ENCODE measurements at places on chromosomes 7 and 10.
A peak's percentile ranks its signal among the peaks of the same experiment; 100 is the strongest.

DNA sequence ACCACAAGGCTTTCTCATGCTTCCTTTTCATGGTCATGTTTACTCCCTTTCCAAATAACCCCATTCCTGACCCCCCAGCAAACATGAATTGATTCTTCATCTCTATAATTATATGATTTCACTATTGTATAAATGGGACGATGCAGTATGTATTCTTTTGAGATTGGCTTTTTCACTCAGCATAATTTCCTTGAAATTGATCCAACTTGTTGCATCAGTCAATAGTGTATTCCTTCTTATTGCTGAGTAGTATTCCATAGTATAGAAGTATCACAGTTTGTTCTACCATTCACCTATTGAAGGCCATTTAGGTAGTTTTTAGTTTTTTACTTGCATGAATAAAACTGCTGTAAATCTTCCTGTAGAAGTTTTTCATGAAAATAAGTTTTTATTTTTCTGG lies 264.7 kb downstream of the BAMBI start:
- no peak for DNase-seq

- DNase-seq, result no peak
Observed at GRCh38 chr10:119379466-119380071, 162.9 kb downstream of the RGS10 start.

GRCh38 chr10:60951272-60951724 lies 7.3 kb upstream of the RHOBTB1 start:
- DNase-seq, result no peak

- no peak for DNase-seq
Observed at GRCh38 chr10:88913127-88913526, 33.1 kb downstream of the STAMBPL1 start.

GRCh38 chr10:103278862-103279298 lies 1.9 kb downstream of the INA start:
- DNase-seq, result peak; percentile 14

DNA sequence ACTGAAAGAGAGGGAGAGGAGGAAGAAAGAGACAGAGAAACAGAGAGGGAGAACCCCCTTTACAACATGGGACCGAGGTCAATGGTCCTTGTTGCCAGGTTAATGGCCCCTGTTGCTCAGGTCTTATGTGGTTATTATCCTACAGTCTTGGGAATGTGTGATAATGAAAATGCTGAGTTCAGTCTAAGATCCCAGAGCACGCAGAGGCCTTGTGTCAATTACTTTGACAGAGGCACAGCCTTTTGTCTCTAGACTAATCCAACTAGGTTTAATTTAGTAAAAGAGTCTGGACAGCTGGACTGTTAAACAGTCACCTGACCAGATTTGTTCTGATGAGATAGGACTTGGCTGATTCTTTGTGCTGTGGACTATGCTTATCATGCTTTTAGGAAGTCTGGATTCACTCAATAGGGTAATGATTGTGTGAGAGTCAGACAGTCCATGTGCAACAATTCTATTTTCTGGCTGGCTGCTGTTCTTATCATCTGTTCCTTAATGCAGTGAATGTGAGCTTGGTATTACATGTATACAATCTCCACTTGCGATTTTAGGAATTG lies 157.4 kb upstream of the MAGI2 start:
- no peak for DNase-seq

DNA sequence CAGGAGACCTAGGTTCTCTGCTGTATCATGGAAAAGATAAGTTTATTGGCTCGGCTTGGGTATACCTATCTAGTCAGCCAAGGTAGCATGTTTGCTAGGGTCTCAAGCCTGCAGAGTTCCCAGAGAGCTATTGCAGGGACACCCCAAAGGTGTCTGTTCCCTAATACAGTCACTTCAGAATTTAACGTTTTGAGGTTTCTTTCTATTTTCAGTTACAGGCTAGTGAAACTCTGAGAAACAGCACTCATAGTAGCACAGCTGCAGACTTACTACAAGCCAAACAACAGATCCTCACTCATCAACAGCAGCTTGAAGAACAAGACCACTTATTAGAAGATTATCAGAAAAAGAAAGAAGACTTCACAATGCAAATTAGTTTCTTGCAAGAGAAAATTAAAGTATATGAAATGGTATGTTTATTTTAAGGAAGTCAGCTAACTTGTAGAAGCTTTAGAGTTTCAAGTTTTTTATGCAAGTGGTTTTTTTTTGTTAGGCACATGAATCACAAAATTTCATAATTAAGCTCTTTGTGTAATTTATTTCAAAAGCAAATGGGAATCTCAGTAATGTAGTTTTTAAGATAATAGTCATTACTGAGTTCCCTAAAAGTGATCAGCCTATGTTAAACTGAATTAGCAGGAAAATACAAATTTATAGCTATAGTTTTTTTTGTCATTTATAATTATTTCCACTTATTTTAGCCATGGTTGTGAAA lies 54.9 kb downstream of the AKAP9 start:
- no peak for DNase-seq

DNA sequence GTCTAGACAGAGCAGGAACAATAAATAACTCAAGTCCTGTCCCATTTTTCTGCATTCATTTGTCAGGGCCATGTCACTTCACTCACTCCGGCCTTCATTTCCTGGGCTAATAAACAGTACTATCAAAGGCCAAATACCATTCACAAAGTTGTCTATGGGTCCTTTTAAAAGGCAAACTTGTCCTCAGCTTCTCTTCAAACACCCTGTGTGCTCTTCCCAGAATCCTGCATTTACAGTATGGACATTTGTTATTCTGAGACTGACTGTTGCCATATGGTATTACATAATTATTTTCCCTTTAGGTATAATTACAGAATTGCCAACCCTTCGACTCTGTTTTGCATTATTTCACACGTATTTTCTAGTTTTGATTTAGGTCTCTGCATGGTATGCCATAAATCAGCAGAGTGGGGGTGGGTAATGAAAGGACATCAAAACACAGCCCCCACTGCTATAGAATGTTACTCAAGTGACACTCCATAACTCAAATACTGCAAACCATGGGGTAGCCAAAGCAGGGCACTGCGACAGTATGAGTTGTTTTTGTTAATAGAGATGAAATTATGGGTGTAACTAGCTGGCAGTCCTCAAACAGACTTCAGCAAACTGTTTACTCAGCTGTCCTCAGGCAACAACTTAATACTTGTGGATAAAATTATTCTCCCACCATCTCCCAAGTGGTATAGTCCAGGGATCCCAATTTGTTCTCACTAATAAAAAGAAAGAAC lies 183.7 kb downstream of the TRIL start:
- no peak for DNase-seq

GRCh38 chr10:118107541-118107940 lies 60.8 kb upstream of the RAB11FIP2 start:
- no peak for DNase-seq

DNA sequence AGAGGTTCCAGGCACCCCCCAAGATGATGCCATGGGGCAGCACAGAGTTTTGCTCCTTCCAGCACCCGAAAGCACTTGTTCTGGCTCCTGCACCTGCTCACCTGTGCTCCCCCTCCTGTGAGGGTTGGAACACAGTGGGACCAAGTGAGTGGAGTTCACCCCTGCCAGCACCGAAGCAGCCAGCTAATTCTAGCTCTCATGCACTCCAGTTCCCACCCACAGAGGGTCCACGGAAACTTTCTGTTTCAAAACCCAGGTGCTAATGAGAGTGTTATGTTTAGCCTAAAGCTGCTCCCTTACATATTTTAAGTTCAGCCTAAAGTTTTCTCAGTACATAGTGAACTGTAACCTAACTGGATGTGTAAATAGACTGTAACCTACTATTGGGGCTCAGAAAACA lies 42.6 kb upstream of the SLC35G1 start:
- no peak for DNase-seq

DNA sequence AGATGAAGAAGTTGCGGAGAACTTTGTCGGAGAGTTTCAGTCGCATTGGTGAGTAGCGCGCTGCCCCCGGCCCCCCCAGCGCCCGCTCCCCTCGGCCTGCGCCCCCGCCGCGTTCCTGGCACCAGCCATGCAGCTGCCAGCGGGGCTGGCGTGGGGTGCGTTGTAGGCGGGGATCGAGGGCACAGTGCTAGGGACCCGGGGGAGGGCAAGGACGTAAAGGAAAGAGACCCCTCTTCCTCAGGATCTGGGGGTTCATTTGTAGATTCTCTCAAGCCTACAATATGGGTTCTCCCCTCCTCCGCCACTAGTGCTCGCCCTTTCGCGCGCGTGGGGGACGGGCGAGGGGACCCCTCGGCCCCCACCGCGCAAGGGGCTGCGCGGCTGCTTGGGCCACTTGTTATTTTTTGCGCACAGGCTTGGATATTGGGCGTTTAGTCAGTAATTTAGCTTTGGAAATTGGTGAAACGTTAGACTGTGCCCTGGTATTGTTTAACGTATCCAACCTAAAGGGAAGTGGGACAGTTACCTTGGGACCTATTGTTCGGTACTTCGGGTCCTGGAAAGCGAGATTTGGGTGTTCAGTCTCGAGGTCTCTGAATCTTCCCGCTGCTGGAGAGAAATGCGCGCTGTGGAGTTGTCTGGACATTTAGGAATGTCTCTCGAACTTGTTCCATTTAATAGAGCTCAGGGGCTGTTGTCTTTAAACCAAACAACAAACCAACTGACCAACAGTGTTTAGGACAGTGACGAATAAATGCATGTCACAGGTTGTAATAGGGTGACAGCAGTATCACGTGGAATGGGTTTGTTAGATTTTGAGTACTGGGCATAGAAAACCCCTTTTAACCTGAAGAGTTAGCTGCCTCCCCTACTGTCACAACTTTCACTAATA lies 796 bp downstream of the CDK14 start:
- peak; percentile 54 for DNase-seq

DNA sequence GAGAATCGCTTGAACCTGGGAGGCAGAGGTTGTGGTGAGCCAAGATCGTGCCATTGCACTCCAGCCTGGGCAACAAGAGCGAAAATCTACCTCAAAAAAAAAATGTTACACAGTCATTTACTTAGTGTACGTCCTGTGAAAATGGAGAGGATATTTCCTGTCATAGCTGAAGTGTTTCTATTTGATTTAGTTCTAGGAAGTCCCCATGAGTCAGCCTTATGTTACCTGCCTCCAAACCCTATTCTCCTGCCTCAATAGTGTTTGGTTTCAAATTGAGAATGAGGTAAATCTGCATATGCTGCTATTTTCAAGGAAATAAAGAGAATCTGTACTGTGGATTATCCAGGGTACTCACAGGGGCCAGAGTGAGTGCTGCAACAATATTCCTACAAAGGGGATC lies 1284.5 kb upstream of the AUTS2 start:
- no peak for DNase-seq

DNA sequence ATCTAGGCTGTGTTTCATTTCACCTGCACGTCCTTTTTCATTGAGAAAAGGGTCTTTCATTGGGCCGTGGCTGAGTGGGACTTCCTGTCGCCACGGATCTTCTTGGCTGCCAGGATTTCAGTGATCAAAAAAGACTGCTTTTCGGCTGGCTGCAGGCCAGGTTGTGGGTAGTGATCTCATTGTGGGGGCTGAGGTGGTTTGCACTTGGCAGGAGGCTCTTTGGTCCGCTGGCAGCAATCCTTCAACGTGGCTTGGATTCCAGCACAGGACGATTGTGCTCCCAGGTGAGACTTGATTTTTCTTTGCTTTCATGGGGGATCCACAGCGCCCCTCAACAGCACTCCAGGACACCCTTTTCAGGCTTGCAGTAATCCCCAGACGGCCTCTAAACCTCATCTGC lies 29.0 kb upstream of the ZNF273 start:
- DNase-seq, result peak; percentile 30

DNA sequence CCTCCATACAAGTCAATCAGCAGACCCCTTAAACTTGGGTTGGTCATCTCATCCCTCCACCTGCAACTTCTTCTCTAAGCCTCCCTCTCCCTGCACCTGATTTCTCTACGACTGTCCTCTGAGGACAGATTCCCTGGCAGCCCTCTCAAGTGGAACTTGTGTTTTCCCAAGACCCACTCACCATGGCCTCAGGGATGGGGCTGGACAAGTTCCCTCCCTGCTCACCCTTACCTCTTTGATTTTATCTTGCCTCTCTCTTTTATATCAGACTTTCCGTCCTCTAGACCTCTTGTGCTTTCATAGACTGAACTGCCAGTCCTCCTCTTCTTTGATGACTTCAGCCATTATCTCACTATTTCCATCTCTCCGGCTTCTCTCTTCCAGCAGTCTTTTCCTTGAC lies 46.2 kb upstream of the ARL4A start:
- DNase-seq, result no peak

DNA sequence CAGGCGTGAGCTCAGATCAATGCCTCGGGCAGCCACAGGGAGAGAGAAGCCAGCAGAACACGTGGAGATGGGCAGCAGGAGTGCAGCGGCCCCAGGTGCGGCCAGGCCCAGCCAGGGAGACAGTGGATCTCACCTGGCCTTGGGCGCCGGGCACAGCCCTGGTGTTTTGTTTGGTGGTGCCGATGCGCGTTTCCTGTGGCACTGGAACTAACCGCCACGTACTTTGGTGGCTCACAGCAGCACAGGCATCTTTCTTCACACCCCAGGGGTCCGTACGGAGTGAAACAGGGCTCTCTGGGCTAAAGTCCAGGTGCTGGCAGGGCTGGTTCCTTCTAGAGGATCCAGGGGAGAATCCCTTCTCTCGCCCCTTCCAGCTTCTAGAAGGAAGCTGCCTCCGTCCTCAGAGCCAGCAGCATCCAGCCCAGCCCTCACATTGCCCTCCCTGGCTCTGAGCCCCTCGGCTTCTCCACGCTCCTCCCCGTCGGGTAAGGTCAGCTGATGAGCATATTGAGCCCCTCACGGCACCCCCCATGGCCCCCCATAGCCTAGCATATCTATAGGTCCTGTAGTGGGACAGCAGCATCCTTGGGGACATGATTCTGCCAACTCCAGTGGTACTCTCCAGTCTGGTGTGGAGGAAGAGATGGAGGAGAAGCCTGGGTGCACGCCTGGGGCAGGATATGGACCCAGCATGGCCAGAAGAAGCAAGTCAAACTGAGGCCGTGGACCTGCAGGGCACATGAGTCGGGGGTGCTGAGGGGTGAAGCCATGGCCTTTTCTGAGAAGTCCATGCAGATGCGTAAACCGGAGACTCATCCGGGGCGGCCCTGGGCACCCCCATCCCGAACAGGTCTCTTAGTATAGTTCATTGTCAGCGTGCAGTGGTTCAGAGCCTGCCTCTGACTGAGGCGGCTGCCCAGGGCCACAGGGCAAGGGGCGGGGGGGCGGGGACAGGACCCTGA lies 43.4 kb upstream of the PPP2R2D start:
- DNase-seq, result no peak

GRCh38 chr10:45179691-45180090 lies 135.7 kb downstream of the OR13A1 start:
- DNase-seq, result no peak

DNA sequence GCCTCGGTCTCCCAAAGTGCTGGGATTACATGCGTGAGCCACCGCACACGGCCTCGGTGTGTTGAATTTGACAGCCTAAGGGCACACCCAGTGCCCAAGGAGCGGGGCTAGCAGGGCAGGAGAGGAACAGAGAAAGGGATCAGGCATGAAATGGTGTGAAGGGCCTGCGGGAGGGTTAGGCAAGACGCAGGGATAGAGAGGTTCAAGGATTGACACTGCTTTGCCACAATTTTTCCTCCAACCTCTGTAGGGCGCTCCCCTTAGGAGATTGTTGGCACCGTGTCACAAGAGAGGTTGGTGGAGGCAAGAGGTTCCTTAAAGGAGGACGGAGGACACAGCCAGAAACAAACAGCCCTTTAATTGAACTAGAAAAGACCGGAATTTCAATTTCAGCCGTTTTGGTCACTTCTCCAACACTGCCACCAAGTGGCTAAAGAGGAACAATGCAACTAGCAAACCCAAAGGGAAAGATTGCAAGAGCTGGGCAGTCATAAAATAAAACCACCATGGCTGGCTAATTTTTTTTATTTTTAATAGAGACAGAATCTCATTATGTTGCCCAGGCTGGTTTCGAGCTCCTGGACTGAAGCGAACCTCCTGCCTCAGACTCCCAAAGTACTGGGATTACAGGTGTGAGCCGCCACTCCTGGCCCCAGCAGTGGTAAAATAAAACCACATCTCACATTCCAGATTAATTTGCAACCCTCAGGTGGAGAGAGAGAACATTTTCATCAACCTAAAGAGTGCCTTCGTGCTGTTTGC lies 6.9 kb upstream of the CREB3L2 start:
- DNase-seq, result no peak

Data from astrocyte (in vitro differentiated cells and primary cell).